Lung (tissue), 17 donors: ENCODE measurements at places on chromosomes 2 and 18. TPM values are rescaled to one million over a fixed set of nuclear protein-coding genes. Genes with fewer than 3 reads are reported as not detected.

The FEV gene
- polyA plus RNA-seq = not detected

The EPAS1 gene
- polyA plus RNA-seq = 233 TPM

DNA sequence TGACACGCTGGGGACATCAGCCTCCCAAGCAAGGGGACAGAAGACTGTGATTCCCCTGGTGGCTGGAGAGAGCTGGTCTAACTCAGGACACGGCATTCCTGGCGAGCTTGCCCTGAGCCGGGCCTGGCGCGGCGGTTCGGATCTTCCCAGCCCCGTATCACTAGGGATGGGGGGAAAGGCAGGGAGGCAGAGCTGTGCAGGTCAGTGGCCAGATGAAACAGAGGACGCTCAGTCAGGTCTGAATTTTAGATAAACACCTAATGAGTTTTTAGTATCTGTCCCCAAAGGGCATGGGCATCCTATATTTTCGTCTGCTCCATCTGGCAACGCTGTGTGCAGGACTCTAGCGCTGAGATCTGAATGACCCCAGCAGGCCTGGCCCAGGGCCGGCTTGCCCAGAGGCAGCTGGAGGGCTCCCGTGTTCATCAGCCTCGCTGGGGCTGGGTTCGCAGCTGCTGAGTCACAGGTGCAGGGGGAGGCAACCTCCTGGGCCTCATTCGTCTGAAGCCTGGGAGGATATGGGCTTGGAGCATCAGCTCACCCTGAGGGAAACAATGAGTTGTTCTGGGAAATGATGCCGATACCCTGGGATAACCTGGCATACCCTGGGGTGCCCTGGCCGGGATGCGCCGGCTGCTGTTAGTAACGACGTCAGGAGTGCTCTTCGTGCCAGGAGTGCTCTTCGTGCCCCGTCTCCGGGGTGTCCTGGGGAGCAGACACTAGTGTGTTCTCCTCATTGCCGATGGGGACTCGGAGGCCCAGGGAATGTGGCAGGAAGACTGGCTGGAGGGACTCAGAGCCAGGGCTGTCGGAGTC, 48.1 kb upstream of the HPCAL1 start:
- no peak for DNase-seq

DNA sequence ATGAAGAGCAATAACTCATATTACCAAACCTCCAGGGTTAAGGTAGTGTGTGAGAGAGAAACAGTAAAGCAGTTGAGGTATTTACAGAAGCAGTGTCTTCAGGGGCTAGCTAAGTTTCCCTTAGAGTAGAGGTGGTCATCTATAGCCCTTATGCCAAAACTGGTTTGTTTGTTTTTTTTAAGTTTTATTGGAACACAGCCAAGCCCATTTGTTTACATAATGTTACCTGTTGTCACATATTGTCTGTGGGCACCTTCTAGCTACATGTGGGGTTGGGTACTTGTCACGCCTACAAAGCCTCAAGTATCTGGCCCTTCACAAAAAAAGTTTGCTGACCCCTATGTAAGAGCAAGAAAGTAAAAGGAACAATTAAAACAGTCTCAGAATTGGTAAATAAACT, 39.4 kb downstream of the ACTR2 start:
- no peak for DNase-seq

DNA sequence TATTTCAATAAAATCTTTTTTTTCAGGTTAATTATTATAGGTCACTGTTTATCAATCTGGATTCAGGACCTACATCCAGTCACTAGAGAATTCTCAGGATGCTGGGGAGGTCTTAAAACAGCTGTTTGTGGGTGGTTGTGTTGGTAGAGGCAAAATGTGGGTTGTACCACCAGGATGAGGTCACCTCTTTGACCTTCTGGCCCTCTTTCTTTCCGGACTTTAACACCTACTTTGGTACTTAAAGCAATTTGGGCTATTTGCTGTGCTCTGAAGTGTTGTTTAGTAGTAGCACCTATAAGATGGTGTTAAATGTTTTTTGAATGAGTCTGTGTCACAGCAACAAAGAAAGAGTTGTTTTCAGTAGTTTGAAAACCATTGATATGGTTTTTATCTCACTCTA, 14.6 kb downstream of the EML4 start:
- no peak for DNase-seq
